ENCODE measurements at places on chromosomes 6 and 20.
A peak's percentile ranks its signal among the peaks of the same experiment; 100 is the strongest.

DNA sequence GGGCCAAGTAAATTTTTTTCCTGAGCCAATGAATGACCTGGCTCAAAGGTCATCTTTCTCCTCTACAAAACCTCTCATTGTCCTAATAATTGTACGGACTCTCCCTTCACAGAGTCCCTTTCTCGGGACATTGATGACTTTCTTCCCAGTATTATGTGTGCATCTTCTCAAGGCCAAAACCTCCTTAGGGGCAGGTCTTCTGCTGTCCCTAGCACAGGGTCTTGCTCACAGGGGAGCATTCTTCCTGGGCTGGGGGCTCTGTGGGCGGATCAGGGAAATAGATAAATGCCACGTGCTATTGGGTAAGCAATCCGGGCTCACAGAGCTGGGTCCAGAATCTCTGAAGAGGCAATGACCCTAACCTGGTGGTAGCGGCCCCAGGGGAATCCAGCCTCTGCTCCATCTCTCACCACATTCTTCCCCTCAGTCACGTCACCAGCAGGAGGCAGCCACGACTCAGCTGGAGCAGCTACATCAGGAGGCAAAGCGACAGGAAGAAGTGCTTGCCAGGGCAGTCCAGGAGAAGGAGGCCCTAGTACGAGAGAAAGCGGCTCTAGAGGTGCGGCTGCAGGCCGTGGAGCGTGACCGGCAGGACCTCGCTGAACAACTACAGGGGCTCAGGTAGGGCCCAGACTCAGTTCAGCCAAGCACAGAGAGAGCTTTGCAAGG, 23.5 kb downstream of the CEP250 start:
- DNase-seq, result no peak

DNA sequence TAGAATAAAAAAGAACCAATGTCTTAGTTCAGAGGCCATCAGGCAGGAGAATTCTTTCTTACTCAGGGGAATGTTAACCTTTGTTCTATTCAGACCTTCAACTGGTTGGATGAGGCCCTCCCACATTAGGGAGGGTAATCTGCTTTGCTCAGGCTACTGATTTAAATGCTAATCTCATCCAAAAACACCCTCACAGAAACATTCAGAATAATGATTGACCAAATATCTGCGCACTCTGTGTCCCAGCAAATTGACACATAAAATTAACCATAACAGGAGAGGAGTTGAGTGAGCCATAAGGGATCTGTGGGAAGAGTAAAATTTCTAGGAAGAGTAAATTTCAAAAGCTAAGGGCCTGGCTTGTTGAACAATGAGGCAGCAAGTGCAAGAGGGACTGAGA, 234.0 kb upstream of the PLCB4 start:
- DNase-seq, result no peak

- no peak for DNase-seq
Measured at GRCh38 chr6:111701146-111701545, 95.5 kb upstream of the TRAF3IP2 start.

- DNase-seq, result no peak
Measured at GRCh38 chr6:151110576-151110905, 129.2 kb upstream of the AKAP12 start.

- DNase-seq, result no peak
Measured at GRCh38 chr6:142296975-142297604, 4.7 kb upstream of the ADGRG6 start.

DNA sequence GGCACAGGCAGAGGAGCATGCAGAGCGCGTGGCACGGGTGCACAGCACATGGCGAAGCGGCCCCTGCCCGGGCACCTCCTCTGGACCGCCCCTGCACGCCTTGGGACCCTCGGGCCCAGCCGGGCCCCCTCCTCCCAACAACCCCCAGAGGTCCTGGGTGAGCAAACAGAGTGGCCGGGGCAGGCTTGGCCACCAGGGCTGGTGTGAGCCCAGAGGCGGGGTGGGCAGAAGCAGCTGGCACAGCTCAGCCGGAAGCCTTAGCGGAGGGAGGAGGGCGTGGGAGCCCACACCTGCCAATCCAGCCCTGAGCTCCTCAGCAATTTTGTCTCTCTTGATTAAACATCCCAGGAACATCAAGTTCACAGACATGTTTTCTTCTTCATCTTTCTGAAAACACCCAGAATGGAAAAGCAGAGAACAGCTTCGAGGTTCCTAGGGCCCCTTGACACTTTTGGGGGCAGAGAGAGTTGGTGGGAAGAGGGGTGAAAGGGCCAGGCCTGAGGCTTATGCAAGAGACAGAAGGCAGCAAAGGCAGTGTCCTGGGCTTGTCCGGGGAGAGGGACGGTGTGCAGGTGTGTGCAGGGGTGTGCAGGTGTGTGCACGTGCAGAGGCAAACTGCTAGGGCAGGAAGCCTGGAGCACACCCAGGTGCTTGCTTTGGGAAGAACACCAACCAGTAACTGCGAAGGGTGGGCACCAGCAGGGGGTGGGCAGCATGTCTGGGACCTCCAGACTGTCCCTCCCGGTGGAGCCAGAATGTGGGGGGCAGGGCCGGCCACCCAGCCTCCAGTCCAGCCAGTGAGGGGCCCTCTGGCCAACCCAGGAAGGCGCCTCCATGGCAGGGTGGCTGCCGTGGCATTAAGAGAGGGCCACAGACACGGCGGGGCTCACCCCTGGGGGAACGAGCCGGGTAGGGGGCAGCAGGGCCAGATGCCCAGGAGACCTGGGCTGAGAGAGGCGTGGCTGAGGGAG, 4.8 kb downstream of the HRH3 start:
- no peak for DNase-seq

GRCh38 chr6:24864343-24864742, 65.6 kb upstream of the ARMH2 start:
- no peak for DNase-seq

DNA sequence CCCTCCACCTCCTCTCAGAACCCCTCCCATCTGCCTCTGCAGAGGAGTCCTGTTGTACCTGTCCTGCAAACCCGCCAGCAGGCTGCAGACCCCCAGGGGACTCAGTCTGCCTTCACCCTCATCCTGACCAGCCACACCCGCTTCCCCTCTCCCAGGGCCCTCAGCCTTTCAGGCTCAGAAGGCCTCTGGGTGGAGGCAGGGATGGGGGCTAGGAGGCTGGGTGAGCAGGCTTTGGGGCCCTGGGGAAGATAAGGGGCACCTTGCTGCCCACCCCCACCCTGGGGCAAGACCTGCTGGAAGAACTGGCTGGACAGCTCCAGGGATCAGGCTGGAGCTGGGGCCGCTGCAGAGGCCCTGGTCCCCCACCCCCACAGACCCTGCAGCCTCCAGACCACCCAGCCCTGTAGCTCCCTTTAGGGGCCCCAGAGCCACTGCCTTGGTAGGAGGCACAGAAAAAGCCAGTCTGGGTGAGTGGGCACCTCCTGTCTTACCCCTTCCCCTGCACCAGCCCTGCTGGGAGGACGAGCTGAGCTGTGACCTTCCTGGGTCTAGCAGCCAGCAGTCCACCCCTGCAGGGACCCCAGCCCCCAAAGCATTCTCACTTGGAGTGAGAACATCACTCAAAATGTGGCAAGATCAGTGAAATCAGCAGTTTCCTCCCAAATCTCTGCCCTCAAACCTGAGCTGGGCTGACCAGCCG, 5.2 kb downstream of the TEAD3 start:
- no peak for DNase-seq

GRCh38 chr6:77686931-77687330, 34.1 kb downstream of the MEI4 start:
- DNase-seq, result no peak

- no peak for DNase-seq
Measured at GRCh38 chr20:56195946-56196345, 52.6 kb upstream of the MC3R start.

GRCh38 chr6:154738551-154738961, 5.3 kb downstream of the SCAF8 start:
- DNase-seq, result peak; percentile 28

GRCh38 chr6:126367849-126368248, 27.9 kb downstream of the CENPW start:
- no peak for DNase-seq

DNA sequence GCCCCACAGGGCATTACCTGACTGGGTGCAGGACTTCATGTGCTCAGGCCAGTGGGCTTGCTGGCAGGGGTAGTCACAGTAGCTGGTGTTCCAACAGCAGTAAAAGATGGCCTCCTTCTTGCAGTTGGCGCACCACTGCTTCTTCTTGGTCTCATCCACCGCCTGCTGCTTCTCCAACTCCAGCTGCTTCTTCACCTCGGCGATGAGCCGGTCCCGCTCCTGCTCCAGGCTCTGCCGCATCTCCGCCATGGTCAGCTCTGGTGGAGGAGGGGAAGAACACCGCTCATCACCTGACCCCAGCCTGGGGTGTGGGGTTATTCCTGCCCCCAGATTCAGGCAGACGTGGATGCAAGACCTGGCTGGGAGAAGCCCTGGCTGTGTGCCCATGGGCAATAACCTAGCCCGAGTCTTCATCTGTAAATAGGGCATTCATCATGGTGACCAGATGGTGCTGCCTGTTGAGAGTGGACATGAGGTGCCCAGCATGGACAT, 132.2 kb downstream of the ZMYND8 start:
- no peak for DNase-seq

- no peak for DNase-seq
Measured at GRCh38 chr6:154757352-154758050, 24.3 kb downstream of the SCAF8 start.

- no peak for DNase-seq
Measured at GRCh38 chr20:34689486-34689885, 12.6 kb upstream of the PIGU start.

- no peak for DNase-seq
Measured at GRCh38 chr6:150744522-150745260, 120.8 kb upstream of the MTHFD1L start.

GRCh38 chr6:16947375-16948015, 154.4 kb upstream of the STMND1 start:
- no peak for DNase-seq

GRCh38 chr6:125748406-125749172, 843 bp upstream of the HEY2 start:
- no peak for DNase-seq

DNA sequence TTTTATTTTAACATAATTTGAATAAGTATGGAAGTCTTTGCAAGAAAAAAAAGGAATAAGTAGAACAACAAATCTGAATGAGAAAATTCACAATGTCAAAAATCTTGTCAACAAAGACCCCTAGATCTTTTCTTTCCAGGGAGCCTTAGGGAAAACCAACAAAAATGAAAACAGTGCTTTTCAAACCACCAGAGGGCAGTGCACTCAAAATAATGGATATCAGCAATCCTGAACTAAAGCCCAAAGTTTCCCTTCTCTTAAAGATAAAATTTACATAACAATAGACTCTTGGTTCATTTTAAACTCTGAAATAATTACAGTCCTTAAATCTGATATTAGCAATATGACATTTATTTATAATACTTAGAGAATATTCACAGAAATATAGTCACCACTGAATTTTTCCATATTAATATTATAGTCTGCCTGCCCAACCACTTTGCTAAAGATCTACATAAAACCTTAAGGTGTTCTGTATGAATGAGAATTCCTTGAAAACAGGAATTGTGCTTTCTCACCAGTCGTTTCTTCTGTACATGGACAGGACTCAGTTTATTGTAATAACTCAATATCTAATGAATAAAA, 105.3 kb upstream of the BMP5 start:
- peak; percentile 21 for DNase-seq

DNA sequence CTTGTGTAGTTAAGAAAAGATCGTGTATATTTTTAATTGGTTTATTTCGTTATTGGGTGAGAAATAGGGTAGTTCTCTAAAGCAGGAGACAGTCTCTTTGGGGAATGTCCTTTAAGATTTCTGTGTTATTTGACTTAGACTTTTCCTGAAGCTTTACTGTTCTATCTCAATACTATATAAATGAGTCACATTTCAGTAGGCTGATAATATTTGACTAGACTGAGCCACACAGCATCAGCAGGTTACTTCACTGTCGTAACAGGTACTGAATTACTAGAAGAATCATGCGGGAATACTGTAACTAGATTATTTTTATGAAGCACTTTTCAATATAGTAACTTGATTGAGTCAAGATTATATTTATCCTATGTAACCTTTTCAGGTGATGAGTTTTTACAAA, 1.4 kb downstream of the SMAP1 start:
- peak; percentile 29 for DNase-seq

All from activated CD4-positive, alpha-beta T cell treated with anti-CD3 and anti-CD28 coated beads, Interleukin-2, amount 50 U/mL, for 16 hours (primary cell).